ENCODE measurements at places on chromosomes 11 and 22.

- DNase-seq: no peak
These were observed 77.7 kb downstream of the FAM76B start for GRCh38 chr11:95711945-95712221.

DNA sequence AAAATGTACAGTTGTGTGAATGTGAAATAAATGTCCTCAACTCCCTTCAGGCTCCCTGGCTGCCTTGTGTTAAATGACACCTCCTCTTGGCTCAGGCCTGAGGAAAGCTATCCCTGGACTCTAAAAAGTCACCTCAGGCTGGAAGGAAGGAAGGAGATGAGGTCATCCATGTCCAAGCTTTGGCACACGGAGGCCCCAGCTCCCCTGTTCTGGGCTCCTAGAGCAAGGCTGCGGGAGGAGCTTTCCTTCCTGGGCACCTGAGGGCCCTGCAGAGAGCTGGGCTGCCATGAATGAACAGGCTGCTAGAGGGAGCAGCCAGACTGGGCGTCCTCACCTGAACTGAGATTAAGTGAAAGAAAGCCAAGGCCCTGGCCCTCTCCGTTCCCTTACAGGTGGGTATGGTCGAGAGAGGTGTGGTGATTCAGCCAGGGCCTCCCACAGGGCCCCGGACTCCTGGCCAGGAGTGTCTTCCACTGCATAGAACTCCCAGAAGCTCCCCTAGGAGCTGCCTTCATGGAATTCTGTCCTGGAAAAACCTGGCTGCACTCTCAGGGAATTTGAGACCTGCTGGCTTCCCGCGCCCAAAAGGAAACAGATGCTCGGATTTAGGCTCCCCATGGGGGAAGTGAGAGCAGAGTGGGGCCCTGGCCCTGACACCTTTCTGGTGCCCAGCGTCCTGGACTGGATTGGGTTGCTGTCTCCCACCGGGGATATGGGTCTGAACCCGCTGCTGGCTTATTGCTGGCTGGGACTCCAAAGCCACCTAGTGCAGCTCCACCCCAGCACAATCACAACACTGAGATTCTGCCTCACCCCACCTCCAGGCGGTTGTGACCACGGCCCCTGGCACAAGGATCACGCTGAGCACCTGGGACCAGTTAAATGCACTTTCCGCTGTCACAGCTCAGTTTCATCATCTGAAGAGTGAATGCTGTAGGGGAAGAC lies 22.2 kb downstream of the MYBPC3 start:
- DNase-seq: no peak

GRCh38 chr11:97607291-97608000 lies 1217.6 kb downstream of the JRKL start:
- no peak for DNase-seq

DNA sequence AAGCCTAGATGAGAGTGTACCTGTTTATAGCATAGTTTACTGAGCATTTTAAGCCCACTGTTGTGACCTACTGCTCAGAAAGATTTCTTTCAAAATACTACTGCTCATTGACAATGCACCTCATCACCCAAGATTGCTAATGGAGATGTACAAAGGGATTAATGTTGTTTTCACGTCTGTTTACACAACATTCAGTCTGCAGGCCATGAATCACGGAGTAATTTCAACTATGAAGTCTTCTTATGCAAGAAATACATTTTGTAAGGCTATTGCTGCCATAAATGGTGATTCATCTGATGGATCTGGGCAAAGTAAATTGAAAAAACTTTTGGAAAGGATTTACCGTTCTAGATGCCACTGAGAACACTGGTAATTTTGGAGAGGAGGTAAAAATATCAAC lies 112.9 kb downstream of the KIF18A start:
- no peak for DNase-seq

DNA sequence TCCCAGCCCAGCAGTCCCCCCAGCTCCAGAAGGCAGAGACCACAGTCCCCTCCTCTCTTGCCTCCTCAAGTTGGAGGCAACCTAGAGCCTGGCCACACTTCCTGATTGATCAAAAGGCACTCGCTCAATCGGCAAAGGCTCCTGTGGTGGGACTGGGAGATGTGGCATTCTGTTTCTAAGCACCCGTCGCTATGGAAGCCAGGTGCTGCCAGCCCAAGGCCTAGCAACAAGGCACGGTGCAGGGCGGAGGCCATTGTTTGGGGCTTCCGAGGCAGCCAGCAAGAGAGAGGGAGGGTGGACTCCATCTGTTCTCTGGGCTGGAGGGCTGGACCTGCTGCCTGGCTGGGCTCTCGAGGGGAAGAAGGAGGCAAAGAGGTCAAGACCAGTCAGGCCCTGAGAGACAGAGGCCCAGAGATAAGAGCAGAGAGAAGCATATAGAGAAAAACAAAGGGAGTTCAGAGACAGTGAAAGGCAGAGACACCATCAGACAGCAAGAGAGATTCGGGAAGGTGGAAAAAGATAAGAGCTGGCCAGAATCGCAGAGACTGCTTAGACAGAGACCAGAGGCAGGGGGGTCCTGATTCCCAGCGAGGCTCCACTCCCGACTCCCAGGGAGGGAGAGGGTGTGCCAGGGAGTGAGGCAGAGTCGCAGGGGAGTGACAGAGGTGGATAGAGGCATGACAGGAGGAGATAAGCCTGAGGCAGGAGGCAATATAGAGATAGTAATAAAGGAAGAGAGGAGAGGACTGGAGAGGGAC lies 21.2 kb downstream of the PDE2A start:
- no peak for DNase-seq

DNA sequence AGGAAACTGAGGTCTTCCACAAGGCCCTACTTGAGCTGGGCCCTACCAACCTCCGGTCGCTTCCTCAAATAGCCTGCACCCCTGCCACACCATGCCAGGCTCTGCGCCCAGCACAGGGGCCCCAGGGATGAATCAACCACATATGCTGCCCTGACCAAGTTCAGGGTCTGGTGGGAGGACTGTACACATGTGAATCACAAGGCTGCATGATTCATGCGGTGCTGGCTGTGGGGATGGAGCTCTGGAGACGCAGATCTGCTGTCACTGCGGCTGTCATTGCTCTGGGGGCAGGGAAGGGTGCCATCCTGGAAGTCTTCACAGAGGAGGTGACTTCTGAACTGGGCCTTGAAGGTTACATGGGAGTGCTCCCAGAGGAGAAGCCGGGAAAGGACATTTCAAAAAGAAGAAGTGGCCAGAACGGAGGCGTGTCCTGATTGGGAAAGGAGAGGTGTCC lies 21.5 kb downstream of the CYTH4 start:
- DNase-seq: no peak

GRCh38 chr11:118068206-118068944 lies 8.5 kb upstream of the TMPRSS4 start:
- DNase-seq: no peak

- no peak for DNase-seq
These were observed 9.5 kb upstream of the TSG101 start for GRCh38 chr11:18536209-18536608.

- DNase-seq: no peak
These were observed 337.9 kb downstream of the NELL1 start for GRCh38 chr11:21007297-21007696.

DNA sequence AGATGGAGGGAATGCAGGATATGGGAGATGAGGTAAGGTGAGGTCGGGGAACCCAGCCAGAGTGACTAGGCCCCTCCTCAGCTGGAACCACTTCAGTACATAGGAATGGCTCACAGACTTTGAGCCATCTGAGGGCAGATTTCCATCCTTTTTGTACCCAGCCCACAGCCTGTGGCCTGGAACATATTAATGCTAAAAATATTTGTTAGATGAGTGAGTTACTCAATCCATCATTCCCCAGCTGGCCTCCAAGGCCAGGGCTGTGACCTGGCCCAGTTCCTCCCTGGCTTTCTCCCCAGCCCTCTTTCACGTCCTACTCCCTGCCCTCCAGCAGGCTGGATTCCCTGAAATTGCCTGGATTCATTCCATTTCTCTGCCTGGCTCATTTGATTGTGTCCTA lies 57.2 kb upstream of the PRDM11 start:
- DNase-seq: no peak

- no peak for DNase-seq
These were observed 17.5 kb downstream of the CTTN start for GRCh38 chr11:70415642-70416395.

Data from T-helper 22 cell (primary cell).